ENCODE measurements at places on chromosomes 1 and 21.

- DNase-seq: peak; percentile 64
Measured at GRCh38 chr1:170704256-170704655, 40.3 kb downstream of the PRRX1 start.

DNA sequence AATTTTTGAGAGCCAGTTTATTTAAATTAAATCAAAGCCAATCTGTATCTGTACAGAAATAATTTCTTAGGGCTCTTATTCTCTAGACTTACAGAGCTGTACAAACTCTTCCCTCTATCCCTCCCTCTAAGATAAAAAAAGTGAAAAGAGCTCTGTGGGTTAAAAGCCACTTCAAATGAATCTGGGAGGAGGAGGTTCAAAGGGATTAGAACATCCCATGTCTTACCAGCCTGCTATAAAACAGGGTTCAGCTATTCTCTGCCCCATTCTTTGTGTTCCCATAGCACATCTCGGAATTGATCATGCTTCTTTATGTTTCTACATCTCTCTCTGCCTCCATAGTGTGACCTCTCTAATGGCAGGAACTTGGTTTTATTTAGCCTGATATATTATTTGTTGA lies 19.4 kb downstream of the KIAA0319L start:
- DNase-seq: no peak

- no peak for DNase-seq
Measured at GRCh38 chr1:89287181-89288050, 14.8 kb upstream of the GBP5 start.

GRCh38 chr1:244346972-244347618 lies 104.6 kb downstream of the ADSS2 start:
- no peak for DNase-seq

- DNase-seq: peak; percentile 13
Measured at GRCh38 chr1:62467092-62467491, 30.2 kb downstream of the USP1 start.

- DNase-seq: no peak
Measured at GRCh38 chr1:226978432-226979114, 38.5 kb downstream of the COQ8A start.

DNA sequence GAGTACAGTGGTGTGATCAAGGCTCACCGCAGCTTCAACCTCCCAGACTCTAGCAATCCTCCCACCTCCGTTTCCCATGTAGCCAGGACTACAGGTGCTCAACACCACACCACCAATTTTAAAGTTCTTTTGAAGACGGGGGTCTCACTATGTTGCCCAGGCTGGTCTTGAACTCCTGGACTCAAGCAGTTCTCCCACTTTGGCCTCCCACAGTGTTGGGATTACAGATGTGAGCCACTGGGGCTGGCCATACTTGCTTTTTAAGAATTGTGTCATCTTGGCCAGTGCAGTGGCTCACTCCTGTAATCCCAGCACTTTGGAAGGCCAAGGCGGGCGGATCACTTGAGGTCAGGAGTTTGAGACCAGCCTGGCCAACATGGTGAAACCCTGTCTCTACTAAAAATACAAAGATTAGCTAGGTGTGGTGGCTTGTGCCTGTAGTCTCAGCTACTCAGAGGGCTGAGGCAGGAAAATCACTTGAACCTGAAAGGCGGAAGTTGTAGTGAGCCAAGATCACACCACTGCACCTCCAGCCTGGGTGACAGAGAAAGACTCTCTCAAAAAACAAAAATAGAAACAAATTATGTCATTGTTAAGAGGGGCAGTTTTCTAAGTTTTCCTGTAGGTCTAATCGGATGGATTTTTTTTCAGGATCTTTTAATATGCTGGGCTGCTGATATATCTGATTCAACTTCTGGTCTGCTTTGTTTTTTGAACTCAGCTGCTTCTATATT lies 18.7 kb downstream of the AK4 start:
- DNase-seq: no peak

- no peak for DNase-seq
Measured at GRCh38 chr1:62689524-62689923, 1.3 kb upstream of the DOCK7 start.

GRCh38 chr1:229885568-229886495 lies 181.2 kb upstream of the GALNT2 start:
- no peak for DNase-seq

GRCh38 chr1:204400882-204401510 lies 10.6 kb downstream of the PPP1R15B start:
- DNase-seq: no peak

DNA sequence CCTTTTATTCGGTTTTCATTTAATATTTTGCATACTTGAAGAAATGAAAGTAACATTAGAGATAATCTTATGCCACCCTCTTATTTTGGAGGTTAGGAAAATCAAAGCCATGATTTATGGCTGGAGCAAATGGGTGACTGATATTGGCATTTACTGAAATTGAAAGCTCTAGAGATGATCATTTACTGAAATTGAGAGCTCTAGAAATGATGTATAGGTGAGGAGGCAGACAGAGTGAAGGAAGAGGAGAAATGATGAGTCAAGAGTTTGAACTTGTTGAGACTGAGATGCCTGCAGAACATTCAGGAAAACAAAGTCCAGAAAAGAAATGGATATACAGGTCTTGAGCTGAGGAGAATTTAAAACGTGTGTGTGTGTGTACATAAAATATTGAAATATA lies 217.6 kb downstream of the LTN1 start:
- DNase-seq: no peak

DNA sequence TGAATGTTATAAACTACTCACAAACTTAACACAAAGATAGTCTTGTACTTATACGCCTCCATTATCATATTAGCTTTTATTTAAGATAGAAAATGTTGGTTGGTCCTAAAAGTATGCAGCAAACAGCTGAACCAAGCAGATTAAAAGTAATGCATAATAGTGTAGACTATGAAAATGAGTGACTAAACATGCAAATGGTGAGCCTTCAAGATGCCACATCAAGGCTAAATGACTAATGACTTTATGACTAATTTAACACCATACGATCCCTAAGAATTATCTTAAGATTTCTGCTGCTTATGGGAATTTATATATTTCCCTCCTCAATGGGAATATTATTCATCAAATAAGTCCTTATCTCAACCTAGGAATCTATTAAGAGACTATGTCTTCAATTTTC lies 4.6 kb downstream of the GPATCH2 start:
- no peak for DNase-seq

DNA sequence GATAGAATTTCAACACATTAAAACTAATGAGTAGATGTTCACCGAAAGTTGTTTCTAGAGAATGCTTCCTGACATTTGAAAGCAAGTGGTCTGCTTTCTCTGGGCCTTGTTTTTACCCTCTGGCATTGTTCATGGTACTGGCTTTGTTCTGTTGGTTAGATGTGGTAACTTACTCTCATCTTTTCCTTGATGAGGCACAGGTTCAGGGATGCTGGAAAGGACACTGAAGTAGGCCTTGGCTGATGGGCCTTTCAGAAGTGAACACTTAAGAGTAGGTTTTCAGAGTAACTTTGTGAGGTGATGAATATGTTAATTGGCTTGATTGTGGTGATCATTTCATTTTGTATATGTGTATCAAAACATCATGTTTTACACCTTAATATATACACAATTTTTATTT lies 55.8 kb downstream of the DYRK1A start:
- no peak for DNase-seq

- DNase-seq: no peak
Measured at GRCh38 chr1:61082311-61083012, at the start of gene NFIA. Gene NFIA (plus strand): TSS chr1:61082561.

- no peak for DNase-seq
Measured at GRCh38 chr1:6731905-6732304, 30.3 kb upstream of the DNAJC11 start.

DNA sequence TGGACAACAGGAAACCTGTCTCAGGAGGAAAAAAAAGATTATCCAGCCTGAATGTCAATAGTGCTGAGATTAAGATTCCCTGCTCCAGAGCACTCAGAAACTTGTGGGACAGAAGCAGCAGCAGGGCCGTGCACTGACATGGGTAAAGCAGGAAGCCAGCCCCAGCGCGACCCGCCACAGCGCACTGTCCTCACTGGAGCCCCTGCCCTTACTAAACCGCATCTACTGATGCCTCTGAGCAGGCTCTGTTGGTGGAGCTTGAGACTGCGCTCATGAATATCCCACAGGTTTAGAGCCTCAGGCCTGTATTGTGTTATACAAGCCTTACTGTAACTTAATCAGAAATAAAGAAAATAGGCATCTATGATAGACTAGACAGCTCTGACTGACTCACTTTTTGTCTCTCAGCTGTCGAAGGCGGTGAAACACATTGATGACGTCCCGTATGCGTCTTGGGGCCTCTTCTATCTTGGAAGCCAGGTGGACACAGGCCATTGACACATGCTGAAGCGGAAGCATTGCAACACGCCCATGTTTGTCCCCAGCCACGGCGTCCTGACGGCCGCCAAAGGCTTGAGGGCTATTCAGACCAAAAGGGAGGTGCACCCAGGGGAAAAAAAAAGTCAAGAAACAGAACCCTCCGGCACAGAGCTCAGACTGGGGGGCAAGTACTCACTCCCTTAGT lies 1.2 kb downstream of the CCNL2 start:
- DNase-seq: no peak

DNA sequence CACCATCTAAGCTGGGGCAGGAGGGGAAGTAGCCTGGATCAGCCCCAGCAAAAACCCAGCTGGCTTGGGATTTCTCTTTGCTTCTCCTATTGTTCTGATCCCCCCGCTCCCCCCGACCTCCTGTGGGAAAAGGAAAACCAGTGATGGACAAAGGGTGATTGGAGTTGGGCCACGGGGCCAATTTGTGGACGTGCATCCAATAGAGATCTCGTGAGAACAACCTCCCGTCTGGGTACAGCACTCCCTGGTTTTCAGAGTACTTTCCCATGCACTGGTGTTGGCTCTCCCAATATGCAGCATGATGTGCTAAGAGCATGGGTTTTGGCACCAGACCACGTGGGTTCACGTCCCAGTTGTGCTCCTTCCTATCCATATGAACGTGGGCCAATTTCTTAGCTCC lies 9.0 kb downstream of the BLACAT1 start:
- no peak for DNase-seq

GRCh38 chr1:246565751-246566127 lies 322 bp downstream of the TFB2M start:
- no peak for DNase-seq

DNA sequence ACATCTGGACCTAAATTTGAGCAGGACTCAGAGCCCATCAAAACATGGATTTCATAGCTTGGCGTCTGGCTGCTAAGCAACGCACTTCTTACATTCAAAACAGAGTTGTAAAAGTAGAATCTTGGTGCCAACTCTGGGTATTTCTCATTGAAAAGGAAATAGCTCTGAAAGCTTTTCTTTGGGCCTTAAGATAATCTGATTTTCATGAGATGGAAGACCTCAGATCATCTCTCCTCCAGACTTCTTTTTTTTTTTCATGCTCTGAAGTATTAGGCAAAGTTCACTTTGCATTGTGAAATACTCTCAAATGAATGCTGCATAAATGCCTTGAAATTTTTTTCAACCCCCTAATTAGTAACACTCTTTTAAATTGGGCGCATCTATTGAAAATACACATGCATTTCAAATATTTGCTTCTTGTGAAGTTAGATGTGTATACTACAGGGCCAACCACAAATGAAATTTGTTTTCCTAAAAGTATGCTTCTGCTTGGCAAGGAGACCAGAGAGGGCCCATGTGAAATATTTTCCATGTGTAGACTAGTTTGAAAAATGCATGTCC lies 4.2 kb downstream of the ADAMTS5 start:
- DNase-seq: peak; percentile 81

GRCh38 chr1:26794391-26794790 lies 6.6 kb downstream of the PIGV start:
- DNase-seq: no peak

DNA sequence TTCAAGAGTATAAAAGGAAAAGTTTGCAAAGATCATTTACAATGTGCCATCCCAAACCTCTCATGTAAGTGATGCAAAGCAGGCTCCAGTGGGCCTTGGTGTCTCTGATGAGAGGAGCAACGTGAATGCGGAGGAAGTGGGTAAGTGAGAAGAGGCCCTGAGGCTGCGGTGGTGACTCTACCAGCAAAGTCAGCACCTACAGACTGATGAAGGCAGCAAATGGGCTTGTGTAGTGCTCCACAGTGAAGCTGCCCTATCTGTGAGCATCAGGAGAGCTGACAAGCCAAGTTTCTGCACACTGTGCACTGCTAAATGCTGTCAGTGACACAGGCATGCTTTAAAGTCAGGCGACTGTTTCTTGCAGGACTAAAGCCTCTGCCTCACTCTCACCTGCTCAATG lies 15.6 kb upstream of the RAP1A start:
- DNase-seq: no peak

DNA sequence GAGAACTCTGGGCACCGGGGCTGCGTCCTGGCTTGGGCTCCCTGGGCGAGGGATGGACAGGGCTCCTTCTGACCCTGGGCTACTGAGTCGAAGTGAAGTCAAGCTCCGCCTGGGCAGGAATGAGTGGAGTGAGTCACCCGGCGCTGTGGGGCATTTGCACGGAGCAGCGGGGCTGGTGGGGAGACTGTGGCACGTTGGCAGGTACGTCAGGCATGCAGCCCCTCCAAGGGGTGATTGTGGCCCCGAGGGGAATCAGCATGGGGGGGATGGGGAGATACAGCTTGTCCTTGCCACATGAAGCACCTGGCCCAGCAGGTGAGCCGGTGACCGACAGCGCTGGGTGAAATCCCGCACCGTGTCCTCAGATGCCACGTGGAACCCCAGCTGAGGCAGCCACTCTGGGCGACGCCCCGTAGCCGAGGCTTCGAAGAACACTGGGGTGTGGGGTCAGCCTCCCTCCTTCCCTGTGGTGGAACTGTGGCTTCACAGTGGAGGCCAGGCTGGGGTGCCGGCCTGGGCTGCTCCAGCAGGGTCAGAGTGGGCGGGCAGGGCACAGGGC lies 62.3 kb downstream of the COL18A1 start:
- no peak for DNase-seq

- DNase-seq: no peak
Measured at GRCh38 chr1:164163289-164163849, 395.6 kb upstream of the PBX1 start.

- DNase-seq: no peak
Measured at GRCh38 chr1:174352117-174352516, 95.6 kb upstream of the GPR52 start.

GRCh38 chr1:207581496-207582153 lies 63.3 kb upstream of the CR1L start:
- DNase-seq: no peak

DNA sequence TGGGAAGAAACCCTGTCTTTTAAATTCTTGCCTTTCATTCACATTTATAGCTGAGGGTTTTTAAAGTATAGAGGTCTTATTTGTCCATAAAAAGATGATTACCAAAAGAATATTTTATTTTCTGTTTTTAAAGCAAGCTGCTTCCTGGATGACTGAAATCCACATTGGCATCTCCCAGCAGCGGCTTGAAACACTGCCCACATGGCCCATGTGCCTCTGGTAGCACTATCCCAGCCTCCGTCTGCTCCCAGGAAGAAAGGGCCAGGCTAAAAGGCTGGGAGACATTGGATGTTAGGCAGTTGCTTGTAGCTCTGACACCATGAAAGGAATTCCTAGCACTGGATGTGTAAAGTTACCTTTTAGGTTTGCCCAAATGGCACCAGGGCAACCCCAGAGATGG lies 169.9 kb upstream of the CACNA1E start:
- DNase-seq: no peak

- DNase-seq: no peak
Measured at GRCh38 chr1:36572142-36572715, 89.5 kb upstream of the CSF3R start.

Measured in fibroblast of skin of left biceps (primary cell).